ENCODE measurements at places on chromosomes 6 and 20. TPM values are rescaled to one million over a fixed set of nuclear protein-coding genes. Genes with fewer than 3 reads are reported as not detected.

DNA sequence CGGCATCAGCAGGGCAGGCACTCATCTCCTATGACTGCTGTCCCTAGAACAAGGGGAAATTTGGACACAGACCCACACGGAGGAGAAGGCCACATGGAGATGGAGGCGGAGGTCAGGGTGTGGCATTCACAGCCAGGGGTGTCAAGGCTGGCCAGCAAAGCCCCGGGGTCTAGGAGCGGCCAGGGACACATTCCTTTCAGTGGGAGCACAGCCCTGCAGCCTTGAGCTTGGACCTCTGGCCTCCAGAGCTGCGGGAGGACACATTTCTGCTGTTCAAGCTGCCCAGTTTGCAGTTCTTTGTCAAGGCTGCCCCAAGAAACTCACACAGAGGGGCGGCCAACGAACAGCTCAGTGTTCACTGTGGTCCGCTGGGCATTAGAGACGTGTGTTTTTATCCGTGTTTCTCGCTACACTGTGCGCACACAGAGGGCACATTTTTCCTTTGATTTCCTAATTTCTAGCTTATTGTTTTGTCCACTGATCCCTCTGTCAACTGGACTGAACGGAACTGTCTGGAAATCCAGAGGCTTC is 93.4 kb upstream of the MPC1 start:
- no peaks in the 10 kb centered on the region for H3K4me1 ChIP-seq
- no peaks in the 10 kb centered on the region for H3K36me3 ChIP-seq
- H3K27me3 ChIP-seq = no peaks in the 10 kb centered on the region

DNA sequence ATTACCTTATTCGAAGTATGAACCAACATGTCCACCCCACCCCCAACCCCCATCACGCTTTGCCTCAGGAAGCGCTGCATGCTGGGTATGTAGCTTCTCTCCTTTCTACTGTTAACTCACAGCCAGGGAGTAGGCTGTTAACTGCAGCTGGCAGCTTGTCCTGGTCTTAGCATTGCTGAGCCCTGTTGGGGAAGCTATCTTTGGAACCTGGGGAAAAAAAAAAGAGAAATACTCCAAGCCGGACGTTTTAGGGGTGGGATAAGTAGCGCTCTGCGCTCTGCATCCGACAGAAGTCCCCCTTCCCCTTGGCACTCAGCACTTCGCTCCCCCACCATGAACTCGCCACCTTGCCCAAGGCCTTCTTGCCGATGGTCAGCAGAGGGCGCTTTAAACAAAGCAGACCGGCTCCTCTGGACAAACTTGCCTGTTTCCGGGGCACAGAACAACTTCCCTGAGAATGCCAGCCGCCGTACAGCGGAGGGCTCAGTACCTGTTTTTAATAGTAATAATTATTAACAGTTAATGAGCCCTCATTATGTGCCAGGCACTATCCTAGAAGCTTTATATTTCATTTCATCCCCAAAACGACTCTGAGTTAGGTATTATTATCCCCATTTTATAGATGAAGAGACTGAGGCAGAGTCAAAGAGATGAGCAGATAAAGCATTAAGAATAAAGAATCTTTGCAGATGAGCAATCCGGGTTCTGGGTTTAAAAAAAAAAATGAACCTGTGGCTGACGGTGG is 35.2 kb upstream of the MDFI start:
- H3K27ac ChIP-seq = no peak overlapping the region
- H3K4me1 ChIP-seq = peaks cover 4% of the 10 kb centered on the region
- DNase-seq = peak; percentile 87
- H3K27me3 ChIP-seq = no peaks in the 10 kb centered on the region

Gene ZNF512B
- 19.3 TPM for total RNA-seq

Gene DCDC2
- total RNA-seq = not detected

Gene EPPIN
- total RNA-seq = not detected

All from activated CD4-positive, alpha-beta T cell treated with anti-CD3 and anti-CD28 coated beads, Interleukin-2, amount 10 ng/mL, durations not matched to agents 7 days and 5 days (primary cell).